ENCODE measurements at places on chromosomes 5 and 9.

DNA sequence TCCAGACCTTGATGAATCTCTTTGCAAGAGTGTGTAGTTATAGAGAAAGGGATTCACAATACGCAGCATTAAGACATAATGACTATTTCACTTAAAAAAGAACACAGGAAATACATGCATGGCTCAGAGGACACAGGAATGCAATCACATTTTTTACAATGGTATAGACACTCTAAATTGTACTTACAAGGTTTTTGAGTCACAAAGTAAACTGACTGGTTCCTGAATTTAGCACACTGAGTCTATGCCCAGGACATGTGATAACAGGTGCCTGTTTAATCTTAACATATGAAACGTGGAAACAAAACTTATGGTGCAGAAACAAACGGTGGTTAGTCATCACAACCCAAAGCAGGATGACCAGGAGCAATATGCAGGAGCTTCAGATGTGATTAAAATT lies 6.7 kb downstream of the EPB41L4A start:
- no peak for DNase-seq

GRCh38 chr5:29795096-29795652 lies 1398.3 kb upstream of the CDH6 start:
- DNase-seq = no peak

DNA sequence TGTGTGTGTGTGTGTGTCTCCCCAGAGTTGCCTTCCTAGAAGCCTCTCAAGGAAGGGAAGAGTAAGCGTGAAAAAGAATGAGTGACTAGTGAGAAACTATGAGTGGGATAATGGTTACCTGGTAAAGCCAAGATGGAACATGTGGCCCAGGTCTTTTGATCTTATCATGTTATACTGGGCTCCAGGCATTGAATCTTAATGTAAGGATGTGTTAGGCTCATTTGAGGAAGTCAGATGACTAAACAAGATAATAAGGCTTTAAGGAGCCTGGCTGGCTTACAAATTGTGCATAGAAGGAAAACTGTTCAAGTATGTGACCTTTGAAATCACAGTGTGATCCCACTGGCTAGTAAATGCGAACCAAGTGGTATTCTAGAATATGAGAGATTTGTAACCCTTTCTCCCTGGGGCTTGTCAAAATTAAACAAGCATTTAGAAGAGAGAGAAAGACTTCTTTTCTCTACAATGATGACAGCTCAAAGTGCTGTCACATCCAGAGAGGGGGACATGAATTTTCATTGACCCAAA lies 29.9 kb upstream of the HMHB1 start:
- no peak for DNase-seq

DNA sequence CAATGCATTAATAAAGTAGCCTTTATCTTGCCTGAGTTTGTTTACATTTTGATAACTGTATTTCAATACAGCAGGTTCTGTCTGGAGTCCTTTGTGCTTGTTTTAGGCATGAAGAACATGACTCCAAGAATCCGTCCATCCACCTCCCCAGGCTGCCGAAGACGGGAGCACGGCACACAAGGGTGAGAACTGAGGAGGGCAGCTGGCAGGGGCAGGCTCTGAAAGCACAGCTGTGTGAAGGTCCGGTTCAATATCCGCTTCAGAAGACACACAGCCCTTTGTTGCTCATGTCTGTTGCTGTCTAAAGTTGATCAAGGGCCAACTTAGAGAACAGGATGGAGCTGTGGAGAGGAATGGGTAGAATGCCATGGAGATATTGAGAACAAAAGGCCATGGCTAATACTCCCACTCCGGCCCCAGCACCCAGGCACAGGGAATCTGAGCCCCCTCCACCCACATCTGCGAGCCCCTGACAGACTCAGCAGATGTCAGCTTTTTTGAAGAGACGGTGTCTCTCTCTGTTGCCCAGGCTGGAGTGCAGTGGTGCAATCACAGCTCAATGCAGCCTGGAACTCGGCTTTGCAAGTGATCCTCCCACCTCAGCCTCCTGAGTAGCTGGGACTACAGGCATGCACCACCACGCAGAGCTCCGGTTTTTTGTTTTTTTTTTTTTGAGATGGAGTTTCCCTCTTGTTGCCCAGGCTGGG lies 58.5 kb upstream of the GNE start:
- no peak for DNase-seq

DNA sequence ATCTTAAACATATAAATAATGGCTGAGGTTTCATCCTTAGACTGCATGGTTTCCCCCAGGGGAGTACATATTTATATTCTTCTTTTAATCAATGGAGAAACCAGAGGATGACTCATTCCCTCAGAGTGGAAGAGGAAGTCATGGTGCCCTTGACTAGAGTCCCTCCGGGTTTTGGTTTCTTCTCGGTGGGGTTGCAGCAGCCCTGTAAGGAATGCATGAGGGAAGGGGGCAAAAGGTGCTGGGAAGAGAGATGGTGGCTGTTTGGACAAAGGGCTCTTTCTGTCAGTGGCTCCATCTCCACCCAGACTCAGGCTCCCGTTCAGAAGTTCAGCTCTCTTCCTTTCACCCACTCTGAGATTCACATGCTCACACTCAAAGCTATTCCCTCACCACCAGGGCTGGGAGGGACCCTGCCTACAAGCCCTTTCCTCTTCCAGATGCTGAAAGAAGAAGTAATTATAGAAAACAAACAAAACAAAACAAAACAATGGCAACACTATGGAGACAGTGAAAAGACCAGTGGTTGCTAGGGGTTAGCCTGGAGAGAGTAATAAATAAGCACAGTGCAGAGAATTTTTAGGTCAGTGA lies 129.8 kb upstream of the IL12B start:
- DNase-seq = no peak

GRCh38 chr5:138077064-138077696 lies 6.7 kb upstream of the WNT8A start:
- DNase-seq = peak; percentile 83

- DNase-seq = no peak
These were observed 31.1 kb downstream of the RALGPS1 start for GRCh38 chr9:126945682-126946081.

- DNase-seq = no peak
These were observed 76.3 kb downstream of the MACROH2A1 start for GRCh38 chr5:135322744-135323143.

DNA sequence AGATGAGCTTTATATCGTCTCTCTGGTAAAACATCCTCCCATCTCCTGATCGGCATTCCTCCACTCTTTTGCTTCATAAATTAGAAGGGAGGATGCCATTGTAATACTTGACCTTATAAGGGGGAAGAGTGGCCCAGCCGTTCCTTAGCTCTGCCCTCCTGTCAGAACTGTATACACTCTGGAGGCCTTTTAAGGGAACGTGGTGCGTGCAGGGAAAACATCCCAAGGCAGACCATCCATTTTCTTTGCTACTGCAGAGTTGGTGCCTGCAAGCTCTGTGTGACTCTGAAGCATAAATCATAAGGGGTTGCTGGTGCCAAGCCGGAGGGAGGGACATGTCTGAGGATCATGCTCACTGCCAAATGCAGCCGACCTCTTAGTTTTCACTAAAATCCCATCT lies 90.4 kb downstream of the PGM5 start:
- no peak for DNase-seq

DNA sequence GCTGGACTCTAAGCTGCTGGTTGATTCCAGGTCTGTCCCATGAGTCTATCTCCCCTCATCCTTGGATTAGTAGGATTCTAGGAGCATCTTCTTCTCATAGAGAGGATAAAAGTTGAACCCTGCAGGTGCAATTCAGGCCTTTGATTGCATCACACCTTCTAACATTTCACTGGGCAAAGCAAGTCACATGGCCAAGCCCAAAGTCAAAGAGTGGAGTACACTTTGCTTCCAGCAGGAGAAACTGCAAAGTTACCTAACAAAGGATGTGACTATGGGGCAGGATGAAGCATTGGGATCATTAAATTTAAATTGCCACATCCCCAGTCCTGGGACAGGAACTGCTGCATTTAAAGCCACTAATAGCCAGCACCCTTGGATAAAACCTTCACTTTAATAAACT lies 51.0 kb upstream of the EGFLAM start:
- DNase-seq = no peak

- no peak for DNase-seq
These were observed 8.6 kb downstream of the C9orf72 start for GRCh38 chr9:27564670-27565069.

All from iPS-NIHi11 (cell line).